ENCODE measurements at places on chromosomes 7 and 10. TPM values are rescaled to one million over a fixed set of nuclear protein-coding genes. Genes with fewer than 3 reads are reported as not detected.

Gene WNT2
- 0.13 TPM for total RNA-seq

Gene CALML3
- total RNA-seq = not detected

Gene ELN
- 54.8 TPM for total RNA-seq

- no peak for DNase-seq
These were observed 85.0 kb downstream of the LRRN3 start for GRCh38 chr7:111175908-111176441.

DNA sequence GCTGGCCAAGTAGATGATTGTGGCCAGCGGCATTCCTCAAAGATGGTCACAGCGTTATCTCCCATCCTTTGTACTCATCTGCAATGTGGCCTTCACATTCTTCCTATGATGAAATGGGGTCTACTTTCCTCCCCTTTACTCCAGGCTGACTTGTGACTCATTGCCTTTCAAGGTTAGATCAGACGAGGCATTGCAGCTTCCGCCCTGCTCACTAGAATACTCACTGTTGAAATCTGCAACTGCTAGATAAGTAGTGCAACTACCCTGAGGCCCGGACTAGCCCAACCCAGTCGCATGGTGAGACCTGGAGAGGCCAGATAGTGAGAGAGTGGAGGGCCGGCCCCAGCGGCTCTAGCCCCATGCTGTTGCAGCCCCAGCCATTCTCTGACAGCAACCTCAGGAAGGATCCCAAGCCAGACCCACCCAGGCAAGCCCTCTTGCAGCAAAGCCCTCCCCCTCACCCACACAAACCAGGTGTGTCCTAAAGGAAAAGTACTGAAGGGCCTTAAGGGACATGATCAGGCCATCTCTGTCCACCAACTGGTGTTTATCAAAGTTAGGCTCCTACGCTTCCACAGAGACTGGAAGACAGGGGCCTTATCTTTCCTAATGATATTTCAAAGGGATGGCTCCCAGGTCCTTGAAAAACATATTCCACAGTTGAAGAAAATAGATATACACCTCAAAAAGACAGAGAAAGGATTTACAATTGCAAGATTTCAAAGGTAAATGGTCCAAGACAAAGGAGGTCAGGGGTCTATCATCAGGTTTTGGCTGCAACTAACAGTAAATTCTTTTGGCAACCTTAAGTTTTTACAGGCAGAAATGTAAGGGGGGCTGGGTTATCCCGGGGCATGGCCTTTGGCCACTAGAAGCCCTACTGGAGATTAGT, 107.2 kb upstream of the TRIM24 start:
- DNase-seq = no peak

DNA sequence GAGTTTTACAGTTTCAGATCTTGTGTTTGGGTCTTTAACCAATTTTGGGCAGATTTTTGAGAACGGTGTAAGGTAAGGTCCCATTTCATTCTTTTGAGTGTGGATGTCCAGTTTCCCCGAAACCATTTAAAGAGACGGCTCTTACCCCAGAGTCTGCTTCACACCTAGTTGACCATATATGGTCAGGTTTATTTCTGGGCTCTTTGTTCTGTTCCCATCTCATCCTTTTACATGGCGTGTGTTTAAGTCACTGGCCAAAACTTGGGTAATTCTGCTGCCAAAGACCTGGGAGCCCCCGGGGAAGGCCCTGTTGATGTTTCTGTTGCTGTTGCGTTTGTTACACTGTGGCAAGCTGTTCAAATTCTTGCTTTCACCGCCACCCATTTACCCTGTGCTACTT, 120.1 kb downstream of the PTPRN2 start:
- no peak for DNase-seq

Gene CYCS
- 35.3 TPM for total RNA-seq

- DNase-seq = no peak
These were observed 391.1 kb downstream of the PARD3 start for GRCh38 chr10:34423673-34424625.

DNA sequence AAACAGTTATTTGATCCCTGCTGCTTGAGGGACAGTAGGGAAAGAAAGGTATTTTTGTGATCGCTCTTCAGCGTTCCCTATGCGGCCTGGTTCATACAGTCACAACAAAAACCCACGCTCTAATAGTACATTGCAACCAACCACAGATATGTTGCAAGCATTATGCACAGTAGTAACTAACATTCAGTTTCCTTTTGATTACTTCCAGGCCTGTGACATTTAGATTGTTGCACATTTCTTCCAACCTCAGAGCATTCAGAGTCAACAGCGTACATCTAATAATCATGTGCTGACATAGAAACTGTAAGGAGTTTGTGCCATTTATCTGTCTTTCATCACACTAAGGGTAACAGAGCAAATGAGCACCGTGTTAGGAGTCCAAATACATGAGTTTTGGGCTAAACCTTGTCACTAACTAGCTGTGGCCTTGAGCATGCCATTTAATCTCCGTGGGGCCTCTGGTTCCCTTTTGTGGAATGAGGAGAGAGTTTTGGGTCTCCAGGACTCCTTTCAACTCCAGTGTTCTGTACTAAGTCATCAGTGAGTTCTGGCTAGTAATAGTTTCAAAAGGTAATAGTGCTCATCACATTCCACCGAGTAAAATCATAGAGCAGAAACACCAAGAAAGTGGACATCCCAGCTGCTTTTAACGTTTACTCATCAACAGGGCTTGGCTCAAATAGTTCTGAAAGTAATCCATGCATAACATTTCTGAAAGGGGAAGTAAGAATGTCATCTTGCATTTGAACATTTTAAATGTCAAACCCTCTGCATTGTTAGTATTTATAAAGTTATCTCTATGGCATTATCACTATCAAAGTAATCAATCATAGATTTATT, 99.0 kb upstream of the FZD1 start:
- DNase-seq = no peak

DNA sequence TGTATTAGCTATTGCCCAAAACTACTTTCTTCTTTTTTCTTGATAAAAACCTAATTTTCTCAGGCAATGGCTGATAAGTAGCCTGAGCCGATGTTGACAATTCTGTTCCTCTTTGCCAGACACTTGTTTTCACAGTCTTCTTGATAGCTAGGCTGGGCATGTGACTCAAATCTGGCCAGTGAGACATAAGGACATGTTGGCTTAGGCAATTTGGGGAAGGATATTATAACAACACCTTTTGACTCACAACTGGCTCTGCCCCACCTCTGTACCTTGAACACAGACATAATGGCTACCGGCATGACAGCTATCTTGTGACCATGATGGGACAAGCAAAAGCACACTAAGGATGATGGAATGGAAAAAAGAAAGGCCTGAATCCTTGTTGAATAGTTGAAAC, 72.9 kb upstream of the GPR22 start:
- peak; percentile 40 for DNase-seq

DNA sequence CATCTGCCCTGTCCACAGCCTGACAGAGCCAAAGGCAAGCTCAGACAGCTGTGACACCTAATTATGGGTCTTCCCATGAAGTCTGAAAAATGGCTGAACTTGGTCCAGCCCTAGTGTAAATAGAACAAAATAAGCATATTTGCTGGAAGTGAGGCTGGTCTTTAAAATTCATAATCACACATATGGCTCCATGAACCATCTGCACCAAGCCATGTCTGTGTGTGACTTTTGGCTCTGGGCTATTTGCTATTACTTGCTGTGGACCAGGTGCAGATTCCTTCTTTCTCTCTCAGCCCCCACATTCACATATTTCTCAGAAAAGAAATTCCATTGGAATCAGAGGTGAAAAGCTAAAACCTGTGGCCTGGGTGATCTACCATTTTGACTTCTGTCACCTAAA, 175.9 kb downstream of the PDE1C start:
- no peak for DNase-seq

Gene MMD2
- total RNA-seq = not detected

DNA sequence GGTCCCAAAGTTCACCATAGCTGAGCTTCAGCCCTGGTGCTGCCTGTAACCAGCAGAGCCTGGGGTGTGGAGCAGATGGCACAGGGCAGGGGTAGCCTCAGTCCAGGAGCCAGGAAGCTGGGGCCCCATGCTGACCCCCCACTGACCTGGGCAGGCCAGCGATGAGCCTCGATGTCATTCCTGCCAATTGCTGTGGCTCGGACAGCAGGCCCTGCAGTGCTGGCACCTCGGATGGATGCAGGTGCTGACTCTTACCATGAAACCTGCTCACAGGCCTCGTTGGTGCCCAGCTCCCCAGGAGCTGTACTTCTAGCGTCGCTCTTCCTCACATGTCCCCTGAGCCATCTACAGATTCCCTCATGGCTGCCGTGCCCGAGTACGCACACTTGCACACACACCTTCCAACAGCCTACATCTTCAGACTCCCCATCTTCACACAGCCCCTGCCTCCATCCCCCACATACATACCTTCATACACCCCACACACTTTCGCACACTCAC, 46.8 kb upstream of the PCBD1 start:
- no peak for DNase-seq

Gene TRIM4
- 78.1 TPM for total RNA-seq

GRCh38 chr7:85160223-85160622, 26.6 kb downstream of the SEMA3D start:
- DNase-seq = no peak

- no peak for DNase-seq
These were observed 37.7 kb upstream of the SMARCD3 start for GRCh38 chr7:151286148-151286547.

DNA sequence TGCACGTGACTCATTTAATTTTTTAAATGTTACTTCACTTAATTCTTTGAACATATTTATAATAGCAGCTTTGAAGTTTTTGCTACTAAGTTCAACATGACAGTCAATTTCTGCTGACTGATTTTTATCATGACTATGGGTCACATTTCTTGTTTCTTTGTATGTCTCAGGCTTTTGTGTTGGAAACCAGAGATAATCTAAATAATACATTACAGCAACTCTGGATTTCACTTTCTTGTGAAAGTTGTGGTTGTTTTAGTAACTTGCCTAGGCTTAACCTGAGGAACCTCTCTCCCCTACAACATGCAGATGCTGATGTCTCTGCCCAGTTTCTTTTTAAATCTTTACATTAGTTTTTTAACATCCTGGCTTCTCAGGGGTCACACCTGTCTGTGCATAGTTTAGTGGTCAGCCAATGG, 180.8 kb downstream of the CCDC71L start:
- no peak for DNase-seq

Gene UCMA
- total RNA-seq = not detected

Gene AKR1E2
- total RNA-seq = 14.4 TPM

- no peak for DNase-seq
These were observed 163.3 kb downstream of the MAD1L1 start for GRCh38 chr7:2069472-2069860.

DNA sequence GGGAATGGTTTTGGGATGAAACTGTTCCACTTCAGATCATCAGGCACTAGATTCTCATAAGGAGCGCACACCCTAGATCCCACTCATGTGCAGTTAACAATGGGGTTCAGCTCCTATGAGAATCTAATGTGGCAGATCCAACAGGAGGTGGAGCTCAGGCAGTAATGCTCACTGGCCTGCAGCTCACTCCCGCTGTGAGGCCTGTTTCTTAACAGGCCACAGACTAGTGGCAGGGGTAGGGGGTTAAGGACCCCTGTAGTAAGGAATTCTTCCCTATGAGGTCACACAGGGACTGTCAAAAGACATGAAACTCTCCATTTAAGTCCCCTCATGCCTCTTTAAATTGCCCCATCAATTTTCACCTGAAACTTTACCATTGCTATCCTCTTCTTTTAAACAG, 8.0 kb downstream of the HGF start:
- no peak for DNase-seq

Gene TAS2R5
- total RNA-seq = 2.7 TPM

DNA sequence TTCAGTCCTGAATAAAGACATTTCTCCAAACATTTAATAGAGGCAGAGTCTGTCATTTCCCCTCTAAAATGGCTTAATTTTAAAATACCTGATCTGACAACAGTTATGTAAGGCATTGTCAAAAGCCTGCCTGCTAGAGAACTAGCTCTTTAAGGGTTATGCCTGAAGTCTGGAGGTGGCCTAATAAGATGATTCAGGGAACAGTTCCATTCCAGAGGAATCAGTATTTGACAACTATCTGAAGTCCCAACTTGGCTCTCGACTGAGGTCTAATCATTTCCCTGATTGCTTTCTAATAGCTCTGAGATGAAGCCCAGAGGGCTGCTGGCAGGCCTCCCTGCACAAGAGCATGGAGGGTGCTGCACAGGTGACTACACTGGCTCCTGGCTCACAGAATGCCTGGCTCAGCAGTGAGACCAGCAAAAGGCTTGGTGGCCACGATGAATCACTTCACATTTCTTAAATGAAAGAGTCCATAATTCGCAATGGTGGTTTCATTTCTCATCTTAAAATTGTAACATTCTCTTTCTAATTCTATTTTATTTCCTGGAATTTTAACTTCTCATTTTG, 509.6 kb upstream of the POM121L12 start:
- DNase-seq = no peak

- DNase-seq = peak; percentile 34
These were observed 29.7 kb upstream of the GSDME start for GRCh38 chr7:24786941-24787340.

- no peak for DNase-seq
These were observed 70.2 kb downstream of the DNAJB6 start for GRCh38 chr7:157406971-157407370.

Gene SH2D4B
- total RNA-seq = not detected

- no peak for DNase-seq
These were observed 546.9 kb upstream of the GALNT17 start for GRCh38 chr7:70585071-70585470.

- no peak for DNase-seq
These were observed 40.4 kb downstream of the AFAP1L2 start for GRCh38 chr10:114363745-114364454.

Gene RNF133
- total RNA-seq = 1.1 TPM

- no peak for DNase-seq
These were observed 119.6 kb downstream of the PRKAG2 start for GRCh38 chr7:151757274-151757673.

Gene ADRB1
- 0.27 TPM for total RNA-seq

- no peak for DNase-seq
These were observed 8.3 kb upstream of the MMP21 start for GRCh38 chr10:125783957-125784356.

DNA sequence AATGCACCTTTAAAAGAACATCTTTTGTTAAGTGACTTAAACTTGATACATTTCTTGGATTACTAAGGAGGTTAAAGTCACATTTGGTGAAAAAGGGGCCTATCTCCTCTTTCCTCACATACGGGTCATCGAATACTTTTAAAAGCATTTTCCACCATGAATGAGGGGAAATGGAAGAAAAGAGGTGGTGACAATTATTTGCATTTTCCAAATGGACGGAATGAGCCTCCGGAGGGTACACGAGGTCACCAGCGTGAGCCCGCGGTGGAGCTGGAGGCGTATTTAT, 1.0 kb upstream of the BMPR1A start:
- no peak for DNase-seq

DNA sequence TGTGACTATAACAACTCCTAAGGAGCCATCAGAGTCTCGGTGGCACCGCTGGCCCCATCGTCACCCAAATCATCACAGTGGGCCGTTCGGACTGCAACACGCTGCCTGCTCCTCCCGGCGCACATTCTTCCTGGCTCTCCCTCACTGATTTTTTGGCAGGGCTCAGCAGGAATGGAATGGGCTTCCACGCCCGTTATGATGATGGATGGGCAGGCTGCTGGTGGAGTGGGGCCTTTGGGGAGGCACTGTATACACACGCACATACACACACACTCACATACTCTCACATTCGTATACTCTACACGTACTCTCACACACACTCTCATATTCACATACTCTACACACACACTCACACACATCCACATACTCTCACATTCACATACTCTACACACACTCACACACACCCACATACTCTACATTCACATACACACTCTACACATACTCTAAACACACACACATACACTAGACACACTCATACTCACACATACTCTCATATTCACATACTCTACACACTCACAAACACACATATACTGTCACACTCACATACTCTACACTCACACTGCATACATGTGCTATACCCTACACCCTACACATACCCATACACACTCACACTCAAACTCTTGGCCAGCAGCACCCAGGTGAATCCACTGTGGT, 99.8 kb downstream of the KCNMA1 start:
- no peak for DNase-seq
